ENCODE measurements at places on chromosomes 3 and 15.

- no peak for DNase-seq
Measured at GRCh38 chr3:32969656-32970055, 18.2 kb downstream of the CCR4 start.

DNA sequence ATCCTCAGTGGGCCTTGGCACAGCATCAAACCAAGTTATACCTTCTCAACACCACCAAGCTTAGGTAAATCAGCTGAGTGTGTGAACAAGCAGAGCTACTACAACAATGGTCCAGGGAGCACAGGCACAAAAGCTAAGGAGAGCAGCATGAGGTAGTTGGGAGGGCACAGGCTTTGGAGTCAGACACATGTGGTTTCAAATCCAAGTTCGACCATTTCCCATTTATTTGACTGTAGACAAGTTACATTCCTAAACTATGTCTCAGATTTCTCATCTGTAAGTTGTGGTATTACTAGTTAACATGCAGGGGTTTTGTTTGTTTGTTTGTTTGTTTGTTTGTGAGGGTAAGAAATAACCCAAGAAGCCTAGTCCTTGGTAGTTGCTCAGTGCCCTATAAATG is 46.9 kb downstream of the MLH1 start:
- no peak for DNase-seq

DNA sequence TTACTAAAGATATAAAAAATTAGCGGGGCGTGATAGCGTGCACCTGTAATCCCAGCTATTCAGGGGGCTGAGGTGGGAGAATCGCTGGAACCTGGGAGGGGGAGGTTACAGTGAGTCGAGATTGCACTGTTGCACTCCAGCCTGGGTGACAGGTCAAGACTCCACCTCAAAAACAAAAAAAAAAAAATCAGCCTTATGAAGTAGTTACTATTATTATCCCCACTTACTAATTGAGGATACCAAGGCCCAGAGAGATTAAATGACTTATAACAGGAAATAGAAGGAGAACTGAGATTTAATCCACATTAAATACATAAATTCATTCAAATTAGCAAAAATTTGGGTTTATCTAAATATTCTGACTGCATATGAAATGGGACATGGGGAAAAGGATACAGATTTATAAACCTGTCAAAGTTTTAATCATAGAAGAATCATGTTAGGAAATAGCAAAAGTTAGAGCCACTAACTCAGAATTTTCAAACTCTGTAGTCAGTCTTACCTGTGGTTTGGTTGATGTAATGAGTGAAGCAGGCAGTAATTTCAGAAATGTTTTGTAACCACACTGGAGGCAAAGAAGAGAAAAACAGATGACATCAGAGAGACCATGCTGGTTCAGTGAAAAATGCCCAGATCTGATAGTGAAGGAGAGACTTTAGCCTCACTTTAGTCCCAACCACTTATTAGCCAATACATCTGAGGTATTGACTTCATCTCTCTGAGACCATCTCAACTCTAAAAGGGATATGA is 25.0 kb upstream of the ACAP2 start:
- DNase-seq, result no peak

DNA sequence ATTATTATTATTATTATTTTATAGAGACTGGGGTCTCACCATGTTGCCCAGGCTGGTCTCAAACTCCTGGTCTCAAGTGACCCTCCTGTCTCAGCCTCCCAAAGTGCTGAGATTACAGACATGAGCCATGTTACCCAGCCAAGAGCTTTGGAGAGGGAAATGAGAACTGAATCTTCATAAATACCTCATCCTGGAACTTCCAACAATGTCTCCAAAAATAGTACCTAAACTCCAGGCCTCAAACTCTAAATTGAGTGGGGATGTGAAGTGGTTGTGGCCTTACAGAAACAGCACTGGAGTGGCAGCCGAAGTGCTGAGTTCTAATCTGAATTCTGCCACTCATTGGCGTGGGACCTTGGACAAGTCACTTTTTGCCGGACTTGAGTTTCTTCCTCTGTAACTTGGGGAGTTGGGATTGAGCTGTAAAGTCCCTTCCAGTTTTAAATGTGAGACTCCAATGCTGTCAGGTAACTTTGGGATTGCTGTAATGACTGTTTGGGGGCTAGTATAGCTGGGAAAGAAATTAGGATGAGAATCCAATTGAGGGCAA is 10.0 kb upstream of the SRP14 start:
- no peak for DNase-seq

- DNase-seq, result no peak
Measured at GRCh38 chr3:113712129-113712528, 15.7 kb upstream of the USF3 start.

DNA sequence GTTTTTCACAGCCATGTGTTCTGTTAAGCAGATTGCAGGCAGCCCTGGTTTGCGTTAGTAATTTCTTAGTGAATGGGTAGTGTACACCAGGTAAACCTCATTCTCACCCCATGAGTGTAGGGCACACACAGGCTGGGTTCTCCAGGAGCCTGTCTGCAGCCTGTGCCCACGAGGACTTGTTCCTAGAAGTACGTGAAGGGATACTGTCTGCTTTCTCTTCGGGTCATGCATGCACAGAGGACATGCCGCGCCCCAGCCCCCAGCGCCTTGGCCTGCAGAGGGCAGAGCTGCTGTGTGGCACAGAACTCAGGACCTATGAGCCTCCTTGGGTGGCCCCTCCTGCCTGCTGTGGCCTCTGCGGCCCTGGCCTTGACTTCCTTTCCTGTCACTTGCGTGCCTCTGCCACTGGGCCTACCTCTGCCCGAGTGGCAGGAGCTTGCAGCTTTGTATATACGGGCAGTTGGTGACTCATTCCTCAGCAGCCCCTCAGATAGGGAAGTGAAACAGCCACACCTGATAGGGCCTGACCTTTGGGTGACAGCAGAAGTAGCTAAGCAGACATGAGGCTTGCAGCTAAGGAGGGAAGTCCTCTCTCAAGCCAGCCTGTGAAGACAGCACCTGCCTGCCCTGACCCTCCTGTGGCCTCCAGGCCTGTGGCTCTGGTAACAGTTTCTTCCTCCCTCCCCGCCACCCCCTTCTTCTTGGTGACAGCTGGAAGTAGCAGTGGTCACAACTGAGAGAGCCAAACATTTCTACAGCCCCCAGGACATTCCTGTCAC is 19.5 kb downstream of the PPCDC start:
- DNase-seq, result no peak

- no peak for DNase-seq
Measured at GRCh38 chr3:147380387-147380951, 25.9 kb downstream of the ZIC4 start.

DNA sequence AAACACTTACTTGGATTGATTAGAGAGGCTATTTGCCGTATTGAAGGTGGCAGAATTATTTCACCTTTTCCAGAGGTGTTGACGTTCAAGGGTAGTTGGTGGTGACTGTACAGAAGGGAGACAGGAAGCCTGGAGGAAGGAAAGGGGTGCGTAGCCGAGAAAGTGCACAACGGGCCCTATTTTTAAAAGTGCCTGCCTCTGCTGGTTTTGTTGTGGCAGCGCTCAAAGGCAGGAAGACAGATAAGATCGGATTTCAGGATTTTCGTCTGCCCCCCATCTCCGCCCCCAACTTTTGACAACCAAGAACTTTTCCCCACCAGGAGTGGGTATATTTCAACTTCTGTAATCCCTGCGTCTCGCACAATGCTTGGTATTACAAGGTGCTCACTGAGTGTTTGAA is 38.5 kb downstream of the SMAD3 start:
- DNase-seq, result no peak

- no peak for DNase-seq
Measured at GRCh38 chr15:38687775-38688495, 123.3 kb upstream of the RASGRP1 start.

Measured in stimulated activated CD4-positive, alpha-beta T cell treated with anti-CD3 and anti-CD28 coated beads, Interleukin-1b, Interleukin-23, amount 100 ng/mL, for 24 hours (primary cell).